ENCODE measurements at places on chromosomes 12 and 14.

- no peak for DNase-seq
Observed at GRCh38 chr12:80183939-80184338, 84.6 kb downstream of the OTOGL start.

DNA sequence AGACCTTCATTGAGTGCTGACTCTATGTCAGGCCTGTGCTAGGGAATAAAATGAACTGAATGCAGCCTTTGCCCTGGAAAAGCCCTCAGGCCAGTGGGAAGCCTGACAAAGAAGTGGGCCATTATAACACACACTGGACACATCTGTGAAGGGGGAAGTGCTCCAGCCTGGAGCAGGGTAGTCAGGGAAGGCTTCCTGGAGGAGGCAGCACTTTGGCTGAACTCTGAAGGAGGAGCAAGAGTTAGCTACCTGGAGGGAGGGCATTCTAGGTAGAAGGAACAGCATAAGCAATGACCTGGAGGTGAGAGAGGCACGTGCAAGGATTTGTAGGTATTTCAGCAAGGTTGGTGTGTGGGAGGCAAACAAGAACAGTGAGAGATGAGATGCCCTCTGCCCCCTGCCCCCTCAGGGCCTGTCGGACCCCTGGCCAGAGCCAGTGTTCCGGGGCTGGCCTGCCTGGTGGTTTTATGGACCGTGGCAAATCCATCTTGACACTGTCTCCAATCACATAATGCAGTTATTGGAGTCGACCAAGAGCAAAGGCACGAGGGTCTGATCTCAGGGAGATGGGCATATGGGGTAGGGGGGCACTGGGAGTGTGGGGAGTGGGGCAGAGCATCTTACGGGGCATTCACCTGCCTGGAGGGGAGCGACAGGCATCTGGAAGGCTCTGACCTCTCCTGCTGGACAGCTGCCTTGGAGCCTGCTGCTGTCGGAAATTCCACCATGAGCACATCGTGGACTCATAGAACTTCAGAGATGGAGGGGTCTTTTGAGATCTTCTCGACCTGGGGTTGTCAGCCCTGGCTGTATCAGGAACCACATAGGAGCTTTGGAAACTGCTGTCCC is 2.7 kb upstream of the FAM222A start:
- DNase-seq, result peak; percentile 75

- DNase-seq, result no peak
Observed at GRCh38 chr12:78088391-78088832, 257.7 kb downstream of the NAV3 start.

- DNase-seq, result no peak
Observed at GRCh38 chr12:77800501-77800900, 30.2 kb upstream of the NAV3 start.

- DNase-seq, result no peak
Observed at GRCh38 chr12:7032990-7033389, 14.7 kb upstream of the LPCAT3 start.

DNA sequence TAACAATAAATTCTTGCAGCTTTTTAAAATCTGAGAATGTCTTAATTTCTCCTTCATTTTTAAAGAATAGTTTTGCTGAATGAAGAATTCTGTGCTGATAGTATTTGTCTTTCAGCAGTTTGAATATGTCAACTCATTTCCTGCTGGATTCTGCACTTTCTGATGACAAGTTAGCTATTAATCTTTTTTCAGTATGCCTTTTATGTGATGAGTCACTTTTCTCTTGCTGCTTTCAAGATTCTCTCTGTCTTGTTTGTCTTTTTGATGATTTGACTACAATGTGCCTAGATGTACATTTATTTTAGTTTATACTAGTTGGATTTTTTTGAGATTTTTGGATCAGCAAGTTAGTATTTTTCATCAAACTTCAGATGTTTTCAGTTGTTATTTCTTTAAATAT is 87.9 kb upstream of the AVPR1A start:
- no peak for DNase-seq

DNA sequence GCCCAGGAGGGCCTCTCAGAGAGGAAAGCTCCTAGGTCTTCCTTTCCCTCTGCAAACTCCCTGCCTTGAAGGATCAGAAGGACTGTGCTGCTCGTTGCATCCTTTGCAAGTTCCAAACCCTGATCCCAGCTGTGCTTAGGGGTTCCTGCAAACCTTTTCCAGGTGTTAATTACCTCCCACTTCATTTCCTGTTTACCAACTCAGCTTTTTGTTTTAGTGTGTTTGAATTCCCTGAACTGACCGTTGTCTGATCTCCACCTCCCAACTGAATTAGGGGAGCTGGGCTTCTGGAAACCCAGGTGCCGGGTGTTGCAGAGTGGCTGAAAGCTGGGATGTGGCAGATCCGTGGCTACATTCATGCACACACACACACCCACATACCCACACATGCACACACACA is 20.6 kb upstream of the BDKRB1 start:
- no peak for DNase-seq

DNA sequence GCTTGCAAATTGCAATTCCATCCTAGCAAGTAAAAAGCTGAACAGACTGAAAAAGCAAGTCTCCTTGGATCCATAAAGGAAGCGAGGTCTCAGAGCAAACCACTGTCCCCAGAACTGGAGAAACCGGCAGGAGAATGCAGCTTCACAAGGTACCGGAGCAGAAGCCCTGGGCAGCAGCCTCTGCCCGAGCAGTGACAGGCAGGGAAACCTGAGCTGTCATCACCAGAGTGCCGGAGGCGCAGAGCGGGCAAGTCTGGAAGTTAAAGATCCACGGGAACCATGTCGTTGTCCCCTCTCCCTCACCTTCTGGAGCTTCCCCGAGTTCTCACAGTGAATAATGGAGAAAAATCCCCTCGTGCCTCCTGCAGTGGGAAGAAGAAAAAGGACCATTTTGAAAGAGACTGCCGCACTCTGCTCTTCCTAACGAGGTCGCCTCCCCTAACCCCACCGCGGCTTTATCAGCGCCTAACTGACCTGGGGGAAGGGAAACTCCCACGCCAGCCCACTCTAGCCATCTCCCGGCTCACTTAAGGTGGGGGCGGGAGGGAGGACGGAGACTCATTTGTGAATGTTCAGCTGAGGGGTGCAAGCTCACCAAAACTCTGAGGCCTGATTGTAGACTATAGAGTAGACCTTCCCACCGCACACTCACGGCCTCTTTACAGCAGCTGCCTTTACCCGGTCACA is 27.8 kb downstream of the FBXL14 start:
- peak; percentile 82 for DNase-seq

- no peak for DNase-seq
Observed at GRCh38 chr12:49364989-49365388, 2.3 kb upstream of the SPATS2 start.

DNA sequence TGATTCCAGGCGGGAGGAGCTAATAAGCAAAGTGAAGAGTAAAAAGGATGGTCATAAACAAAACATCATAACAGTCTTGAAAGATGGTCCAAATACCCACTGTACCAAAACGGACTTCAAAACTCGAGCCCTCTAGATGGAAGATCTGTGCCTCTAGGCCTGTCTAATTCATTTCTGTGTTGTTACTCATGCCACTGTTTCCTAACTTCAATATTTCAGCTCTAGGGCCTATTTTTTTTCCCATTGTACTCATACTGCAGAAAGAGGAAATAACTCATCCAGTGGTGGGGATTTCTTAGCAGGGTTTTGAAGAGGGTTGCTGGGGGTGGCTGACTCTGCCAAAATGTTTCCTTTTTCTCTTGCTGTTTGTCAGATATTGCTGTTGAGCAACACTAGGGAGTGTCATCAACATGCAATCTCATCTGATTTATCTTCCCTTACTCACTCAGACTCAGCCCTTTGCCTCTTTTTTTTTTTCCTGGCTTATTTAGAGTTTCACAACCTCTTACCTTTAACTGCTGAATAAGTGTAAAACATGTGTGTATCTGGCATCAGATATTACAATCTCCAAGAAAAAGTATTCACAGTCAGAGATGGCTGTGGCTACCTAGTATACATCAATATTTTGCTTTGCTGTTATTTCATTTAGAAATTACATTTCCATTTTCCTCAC is 189.6 kb downstream of the DUSP6 start:
- DNase-seq, result no peak

- DNase-seq, result no peak
Observed at GRCh38 chr12:28578361-28578760, 388.1 kb downstream of the CCDC91 start.

DNA sequence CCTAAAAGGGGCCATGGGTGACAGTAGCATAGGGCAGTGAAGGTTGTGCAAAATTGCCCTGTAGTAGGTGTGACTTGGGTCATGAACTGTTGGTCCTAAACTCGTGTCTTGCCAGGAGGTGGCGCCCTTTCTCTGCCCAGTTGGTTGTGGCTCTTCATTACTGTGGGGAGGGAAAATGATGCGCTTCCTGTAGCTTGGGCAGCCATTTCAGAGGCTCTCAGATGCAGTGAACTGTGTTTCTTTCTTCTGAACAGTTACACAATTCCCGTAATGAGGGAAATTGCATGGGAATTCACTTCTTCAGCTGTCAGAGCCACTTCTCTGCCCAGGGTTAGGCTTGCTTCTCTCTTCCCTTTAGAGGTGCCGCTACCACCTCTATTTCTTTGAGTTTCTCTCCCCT is 148.1 kb upstream of the NRXN3 start:
- peak; percentile 82 for DNase-seq

- no peak for DNase-seq
Observed at GRCh38 chr12:18402872-18403611, 141.7 kb downstream of the PIK3C2G start.

- DNase-seq, result no peak
Observed at GRCh38 chr12:99121546-99121945, 476.5 kb downstream of the APAF1 start.

GRCh38 chr12:80373666-80374065 is 70.4 kb upstream of the PTPRQ start:
- DNase-seq, result no peak

- no peak for DNase-seq
Observed at GRCh38 chr12:92123780-92124688, 21.6 kb downstream of the BTG1 start.

DNA sequence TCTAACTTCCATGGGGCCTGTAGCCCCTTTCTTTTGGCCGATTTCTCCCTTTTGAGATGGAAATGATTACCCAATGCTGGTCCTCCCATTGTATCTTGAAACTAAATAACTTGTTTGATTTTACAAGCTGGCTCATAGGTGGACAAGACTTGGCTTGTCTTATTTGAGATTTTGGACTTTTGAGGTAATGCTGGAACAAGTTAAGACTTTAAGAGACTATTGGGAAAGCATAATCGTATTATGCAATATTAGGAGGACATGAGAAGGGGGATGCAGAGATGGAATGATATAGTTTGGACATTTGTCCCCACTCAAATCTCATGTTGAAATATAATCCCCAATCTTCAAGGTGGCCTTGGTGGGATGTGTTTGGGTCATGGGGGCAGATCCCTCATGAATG is 49.2 kb upstream of the LYZ start:
- DNase-seq, result no peak

- no peak for DNase-seq
Observed at GRCh38 chr12:21475552-21475951, 25.9 kb downstream of the RECQL start.

GRCh38 chr12:73947326-73948026 is 590.2 kb upstream of the ATXN7L3B start:
- DNase-seq, result no peak

DNA sequence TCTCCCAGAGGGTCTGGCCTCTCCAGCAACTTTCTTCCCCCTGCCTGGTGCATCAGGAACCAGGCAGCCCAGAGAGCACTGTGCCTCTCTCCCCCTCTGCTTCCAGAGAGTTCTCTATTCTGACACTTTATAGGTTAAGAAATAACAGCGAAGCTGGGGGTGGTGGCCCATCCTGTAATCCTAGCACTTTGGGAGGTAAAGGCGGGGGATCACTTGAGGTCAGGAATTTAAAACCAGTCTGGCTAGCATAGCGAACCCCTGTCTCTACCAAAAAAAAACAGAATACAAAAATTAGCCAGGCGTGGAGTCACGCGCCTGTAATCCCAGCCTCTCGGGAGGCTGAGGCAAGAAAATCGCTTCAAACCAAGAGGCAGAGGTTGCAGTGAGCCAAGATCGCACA is 58.3 kb downstream of the ESRRB start:
- DNase-seq, result no peak

- DNase-seq, result no peak
Observed at GRCh38 chr12:116280595-116281290, 3.2 kb upstream of the MED13L start.

GRCh38 chr14:85856430-85856829 is 326.5 kb downstream of the FLRT2 start:
- DNase-seq, result no peak

- DNase-seq, result no peak
Observed at GRCh38 chr12:94925206-94925605, 78.3 kb downstream of the NDUFA12 start.

DNA sequence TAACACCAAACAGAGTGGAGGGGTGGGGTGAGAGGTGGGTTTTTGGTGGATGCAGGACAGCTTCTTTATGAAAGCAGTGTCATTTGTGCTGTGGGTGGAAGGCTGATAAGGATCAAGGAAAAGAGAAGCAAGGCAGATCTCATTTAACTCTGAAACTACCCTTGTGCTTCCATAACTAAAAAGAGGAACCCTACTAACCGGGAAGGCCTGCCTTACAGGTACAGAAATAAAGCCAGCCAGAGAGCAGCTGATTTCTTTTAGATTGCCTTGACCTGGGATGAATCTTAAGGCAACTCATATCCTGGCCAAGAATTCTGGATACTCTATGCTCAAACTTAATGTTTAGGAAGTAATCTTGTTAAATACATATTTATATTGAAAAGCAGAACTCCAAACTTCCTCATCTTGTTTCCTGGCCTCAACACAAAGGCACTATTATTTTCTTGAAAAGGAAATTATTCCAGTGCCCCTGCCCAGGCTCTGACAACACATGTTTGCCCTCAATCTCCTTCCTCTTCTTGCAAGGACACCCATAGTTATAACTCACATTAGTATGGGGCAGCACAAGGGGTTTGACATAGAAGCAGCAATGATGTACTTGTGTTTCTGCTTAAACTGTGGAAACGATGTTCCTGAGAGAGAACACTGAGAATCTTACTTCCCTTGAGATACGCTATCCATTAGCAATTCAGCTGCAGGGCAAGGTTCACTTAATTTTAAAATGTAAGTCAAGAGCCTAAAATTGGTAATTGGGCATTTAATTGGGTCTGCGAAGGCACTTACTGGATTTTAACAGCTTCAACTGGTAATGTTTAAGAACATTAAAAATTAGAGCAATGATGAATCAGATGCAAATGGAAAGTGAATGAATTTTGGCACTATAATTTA is 173.7 kb downstream of the STXBP6 start:
- no peak for DNase-seq

DNA sequence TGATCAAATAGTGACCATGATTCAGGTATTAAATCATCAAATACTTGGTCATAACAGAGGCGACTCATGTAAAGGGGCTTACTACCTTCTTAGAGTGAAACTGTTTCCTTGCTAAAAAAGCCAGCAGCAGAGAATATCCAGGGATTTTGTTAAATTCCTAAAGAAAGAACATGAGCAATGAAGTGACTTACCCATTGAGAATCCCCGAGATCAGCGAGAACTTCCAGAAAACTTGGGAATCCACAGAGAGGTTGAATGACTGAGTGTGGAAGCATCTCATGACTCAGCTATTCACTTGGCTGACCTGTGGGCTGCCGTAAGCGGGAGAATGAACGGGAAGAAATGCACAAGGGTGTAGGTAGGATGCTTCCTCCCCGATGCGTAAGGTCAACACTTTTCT is 85.3 kb upstream of the KCNA1 start:
- DNase-seq, result peak; percentile 93

GRCh38 chr12:14394317-14395073 is 29.0 kb downstream of the ATF7IP start:
- DNase-seq, result peak; percentile 77
